Colonic mucosa (tissue), 4 donors: ENCODE measurements at places on chromosomes 7 and 10. TPM values are rescaled to one million over a fixed set of nuclear protein-coding genes. Genes with fewer than 3 reads are reported as not detected.
A peak's percentile ranks its signal among the peaks of the same experiment; 100 is the strongest.

HBP1 gene
- total RNA-seq, result 25.1 TPM

GNGT1 gene
- total RNA-seq, result not detected

ATRNL1 gene
- total RNA-seq, result 0.37 TPM

CYP3A7 gene
- total RNA-seq, result not detected

ZNF804B gene
- total RNA-seq, result not detected

ZNF398 gene
- 12.3 TPM for total RNA-seq

OR9A4 gene
- total RNA-seq, result not detected

OPTN gene
- 122 TPM for total RNA-seq

ZCWPW1 gene
- total RNA-seq, result 1.3 TPM

SLC16A12 gene
- 0.20 TPM for total RNA-seq

GRCh38 chr7:14806891-14807290, 95.7 kb downstream of the DGKB start:
- no peak overlapping the region for H3K27ac ChIP-seq
- no peaks in the 10 kb centered on the region for H3K36me3 ChIP-seq
- no peaks in the 10 kb centered on the region for H3K4me1 ChIP-seq

DNA sequence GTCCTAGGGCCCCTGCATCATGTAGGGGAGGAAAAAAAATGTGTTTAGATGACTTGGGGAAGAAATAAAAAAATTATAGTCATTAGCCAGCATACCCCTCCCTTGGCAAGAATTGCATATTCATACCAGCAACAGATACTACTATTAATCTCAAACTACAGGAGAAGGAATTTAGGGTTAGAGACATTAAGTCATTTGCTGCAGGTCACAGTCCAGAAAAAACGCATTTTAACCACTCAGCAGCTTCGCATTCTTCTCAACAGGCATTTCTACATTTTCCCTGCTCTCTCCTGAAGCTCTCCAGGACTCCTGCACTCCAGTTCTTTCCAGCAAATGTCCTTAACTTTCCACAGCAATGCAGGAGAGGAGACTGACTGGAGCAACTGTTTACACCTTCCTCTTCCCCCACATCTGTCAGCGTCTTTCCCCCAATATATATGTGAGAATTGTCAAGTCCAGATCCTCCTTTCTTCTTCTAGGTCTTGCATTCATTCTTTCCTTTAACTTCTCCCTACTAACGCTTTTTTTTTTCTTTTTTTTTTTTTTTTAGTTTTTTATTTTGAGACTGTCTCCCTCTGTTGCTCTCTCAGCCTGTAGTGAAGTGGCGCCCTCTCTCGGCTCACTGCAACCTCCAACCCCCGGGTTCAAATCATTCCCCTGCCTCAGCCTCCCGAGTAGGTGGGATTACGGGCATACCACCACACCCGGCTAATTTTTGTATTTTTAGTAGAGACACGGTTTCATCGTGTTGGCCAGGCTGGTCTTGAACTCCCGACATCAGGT, 35.6 kb downstream of the PRPS1L1 start:
- no peak overlapping the region for H3K4me3 ChIP-seq
- H3K27ac ChIP-seq, result no peak overlapping the region
- no peaks in the 10 kb centered on the region for H3K36me3 ChIP-seq
- no peaks in the 10 kb centered on the region for H3K27me3 ChIP-seq
- DNase-seq, result peak; percentile 53

DNA sequence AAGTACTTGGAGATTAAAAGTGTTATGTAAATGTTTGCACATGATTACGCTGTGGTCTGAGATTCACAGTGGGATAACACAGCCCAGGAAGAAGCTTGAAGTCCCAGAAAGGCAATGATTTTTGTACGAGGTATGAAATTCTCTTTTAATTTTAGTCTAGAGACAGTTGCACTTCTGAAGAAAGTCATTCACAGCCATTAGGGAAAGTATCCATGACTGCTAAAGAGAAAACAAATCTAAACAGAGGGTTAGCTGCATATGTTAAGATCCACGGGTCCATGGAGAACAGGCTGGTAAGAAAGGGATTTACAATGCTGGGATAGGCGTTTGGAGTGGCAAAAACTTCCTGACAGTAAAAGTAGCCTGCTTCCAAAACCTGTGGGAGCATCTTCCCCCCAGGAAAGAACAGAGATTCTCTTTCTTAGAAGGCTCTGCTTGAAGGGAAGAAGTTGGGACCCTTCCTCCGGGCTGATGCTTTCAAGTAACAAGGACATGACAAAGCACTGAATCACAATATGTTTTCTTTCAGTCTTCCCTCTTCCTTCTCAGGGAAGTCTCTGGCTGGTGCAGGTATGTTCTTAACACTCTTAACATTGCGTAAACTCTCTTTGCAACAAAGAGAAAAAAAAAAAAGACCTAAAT, 220.8 kb upstream of the CELF2 start:
- H3K4me1 ChIP-seq, result no peaks in the 10 kb centered on the region
- DNase-seq, result no peak

GRCh38 chr10:101889256-101890210, 45.9 kb upstream of the KCNIP2 start:
- no peaks in the 10 kb centered on the region for H3K27me3 ChIP-seq
- DNase-seq, result peak; percentile 77
- H3K36me3 ChIP-seq, result no peaks in the 10 kb centered on the region
- no peak overlapping the region for H3K27ac ChIP-seq
- no peak overlapping the region for H3K4me3 ChIP-seq
- H3K4me1 ChIP-seq, result no peaks in the 10 kb centered on the region

DNA sequence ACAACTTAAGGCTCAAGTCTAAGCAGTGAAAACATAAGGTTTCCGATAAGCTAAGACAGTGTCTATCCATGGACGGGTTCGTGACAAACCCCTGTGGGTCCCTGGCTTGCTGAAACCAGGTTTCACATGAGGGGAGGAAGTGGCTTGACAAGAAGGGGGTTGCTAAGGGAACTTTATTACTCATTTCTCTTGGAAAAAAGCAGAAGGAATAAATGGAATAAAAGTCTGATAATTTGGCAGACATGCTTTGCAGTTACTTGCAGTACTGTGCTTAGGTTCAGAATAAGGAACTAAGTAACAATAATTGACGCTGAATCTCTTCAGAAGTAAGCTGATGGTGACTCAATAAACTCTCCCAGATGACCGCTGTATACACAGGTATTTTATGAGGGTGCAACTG, 34.7 kb downstream of the RBM17 start:
- no peak overlapping the region for H3K4me3 ChIP-seq
- no peaks in the 10 kb centered on the region for H3K27me3 ChIP-seq
- no peaks in the 10 kb centered on the region for H3K4me1 ChIP-seq

DNA sequence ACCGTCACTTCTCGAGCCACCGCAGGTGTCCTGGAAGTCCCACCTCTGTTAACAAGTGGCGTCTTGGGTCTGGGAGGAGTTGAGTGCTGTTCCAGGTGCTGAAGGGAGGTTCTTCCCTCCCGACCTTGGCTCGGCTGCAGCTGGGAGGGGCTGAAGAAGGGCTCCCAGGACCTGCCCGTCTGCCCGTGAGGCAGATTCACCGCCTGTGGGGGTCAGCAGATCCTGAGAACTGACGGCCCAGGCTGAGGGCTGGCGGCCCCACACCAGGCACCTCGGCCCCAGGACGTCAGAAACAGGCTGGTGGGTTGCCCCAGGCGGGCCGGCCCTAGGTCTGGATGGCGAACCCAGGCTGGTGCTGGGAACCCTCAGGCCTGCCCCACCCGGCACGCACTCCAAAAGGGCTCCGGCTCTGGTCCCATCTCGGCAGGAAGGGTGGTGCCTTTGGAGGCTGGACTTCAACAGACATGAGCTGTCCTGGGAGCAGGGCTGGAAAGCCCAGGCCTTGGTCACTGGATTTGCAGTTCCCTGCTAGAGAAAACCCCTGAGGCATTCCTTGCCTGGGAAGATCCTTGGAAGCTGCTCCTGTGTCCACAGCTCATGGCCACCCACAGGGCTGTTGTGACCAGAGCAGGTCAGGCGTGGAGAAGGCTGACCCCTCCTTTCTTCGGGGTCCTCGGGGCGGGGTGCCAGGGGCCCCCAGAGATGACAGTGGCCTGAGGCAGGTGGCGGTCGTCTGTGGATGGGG, 42.6 kb upstream of the CFAP46 start:
- H3K4me1 ChIP-seq, result no peaks in the 10 kb centered on the region
- DNase-seq, result no peak
- H3K4me3 ChIP-seq, result no peak overlapping the region
- H3K36me3 ChIP-seq, result no peaks in the 10 kb centered on the region

DNA sequence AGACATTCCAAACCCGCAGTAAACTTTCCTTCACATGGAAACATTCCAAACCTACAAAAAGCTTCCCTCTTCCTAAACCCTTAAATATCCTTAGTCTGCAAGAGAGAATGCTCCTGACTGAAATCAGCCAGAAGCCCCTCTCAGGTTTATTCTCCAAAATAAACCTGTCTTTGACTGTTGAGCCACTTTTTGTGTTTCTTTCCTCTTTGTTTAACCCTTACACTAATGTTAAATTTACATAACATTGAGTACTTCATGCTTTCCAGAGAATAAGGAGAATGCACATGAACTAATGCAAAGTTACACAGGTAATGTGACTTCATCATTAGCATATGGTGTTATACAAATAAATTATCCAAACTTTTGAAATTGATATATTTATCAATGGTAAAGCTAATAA, 262.6 kb upstream of the PRKCQ start:
- H3K36me3 ChIP-seq, result no peaks in the 10 kb centered on the region
- no peaks in the 10 kb centered on the region for H3K4me1 ChIP-seq
- no peaks in the 10 kb centered on the region for H3K27me3 ChIP-seq
- H3K27ac ChIP-seq, result no peak overlapping the region
- DNase-seq, result no peak
- no peak overlapping the region for H3K4me3 ChIP-seq

- H3K36me3 ChIP-seq, result no peaks in the 10 kb centered on the region
- no peaks in the 10 kb centered on the region for H3K27me3 ChIP-seq
- no peak overlapping the region for H3K27ac ChIP-seq
- no peaks in the 10 kb centered on the region for H3K4me1 ChIP-seq
- H3K4me3 ChIP-seq, result no peak overlapping the region
- DNase-seq, result no peak
These were observed 51.5 kb downstream of the IMMP2L start for GRCh38 chr7:111510584-111511378.

DNA sequence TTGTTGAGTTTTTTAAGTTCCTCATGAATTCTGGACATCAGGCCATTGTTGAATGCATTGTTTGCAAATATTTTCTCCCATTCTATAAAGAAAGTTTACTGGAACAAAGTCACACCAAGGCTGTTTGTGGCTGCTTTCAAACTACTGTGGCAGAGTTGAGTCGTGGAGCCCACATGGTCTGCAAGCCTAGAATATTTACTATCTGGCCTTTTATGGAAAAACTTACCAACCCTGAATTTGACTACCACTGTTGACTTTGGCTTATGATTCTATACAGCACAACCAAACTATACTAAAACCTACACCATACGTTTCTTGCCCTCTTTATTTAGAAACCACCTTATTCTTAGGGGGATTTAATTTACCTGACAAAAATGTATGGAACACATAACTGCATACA, 239.1 kb downstream of the KCNMA1 start:
- H3K36me3 ChIP-seq, result no peaks in the 10 kb centered on the region
- no peak overlapping the region for H3K27ac ChIP-seq
- no peaks in the 10 kb centered on the region for H3K27me3 ChIP-seq
- no peak overlapping the region for H3K4me3 ChIP-seq

GRCh38 chr10:124971276-124971675, 29.4 kb downstream of the ZRANB1 start:
- H3K27ac ChIP-seq, result no peak overlapping the region
- no peaks in the 10 kb centered on the region for H3K27me3 ChIP-seq
- DNase-seq, result no peak
- peaks cover 8% of the 10 kb centered on the region for H3K36me3 ChIP-seq

GRCh38 chr7:30348083-30348560, 63.7 kb downstream of the ZNRF2 start:
- no peak for DNase-seq
- H3K4me1 ChIP-seq, result no peaks in the 10 kb centered on the region
- H3K27ac ChIP-seq, result peak overlapping the region; percentile 19
- no peak overlapping the region for H3K4me3 ChIP-seq

GRCh38 chr7:151684408-151685175, 164.9 kb upstream of the RHEB start:
- no peak for DNase-seq
- no peaks in the 10 kb centered on the region for H3K36me3 ChIP-seq
- H3K4me3 ChIP-seq, result no peak overlapping the region
- no peaks in the 10 kb centered on the region for H3K27me3 ChIP-seq
- H3K27ac ChIP-seq, result no peak overlapping the region
- H3K4me1 ChIP-seq, result no peaks in the 10 kb centered on the region

GRCh38 chr7:103462358-103462757, 16.4 kb upstream of the SLC26A5 start:
- H3K4me1 ChIP-seq, result no peaks in the 10 kb centered on the region
- DNase-seq, result no peak
- H3K27ac ChIP-seq, result no peak overlapping the region
- H3K27me3 ChIP-seq, result no peaks in the 10 kb centered on the region

DNA sequence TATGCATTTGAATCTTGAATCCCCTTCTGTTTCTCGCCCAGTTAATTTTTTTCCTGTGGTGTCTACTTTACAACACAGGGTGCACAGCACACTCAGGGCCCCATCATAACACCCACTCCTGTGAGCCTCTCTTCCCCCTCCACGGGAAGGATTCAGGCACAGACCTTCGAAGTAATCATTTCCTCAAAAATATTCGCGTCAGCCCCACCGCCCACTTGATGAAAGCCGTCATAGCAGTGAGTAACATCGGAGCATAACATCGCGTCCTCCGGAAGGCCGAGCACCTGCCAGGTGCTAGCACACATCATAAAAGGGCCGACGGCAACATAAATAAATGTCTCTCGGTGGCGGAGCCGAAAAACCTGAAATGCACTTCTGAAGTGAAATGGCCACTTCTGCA, 201.7 kb upstream of the ADARB2 start:
- DNase-seq, result no peak
- no peak overlapping the region for H3K4me3 ChIP-seq
- no peaks in the 10 kb centered on the region for H3K27me3 ChIP-seq
- H3K27ac ChIP-seq, result no peak overlapping the region

- no peaks in the 10 kb centered on the region for H3K4me1 ChIP-seq
- H3K27me3 ChIP-seq, result no peaks in the 10 kb centered on the region
- H3K27ac ChIP-seq, result no peak overlapping the region
- H3K4me3 ChIP-seq, result no peak overlapping the region
- H3K36me3 ChIP-seq, result no peaks in the 10 kb centered on the region
These were observed 43.4 kb upstream of the OPTN start for GRCh38 chr10:13056456-13057077.

GRCh38 chr7:33872870-33873269, 32.5 kb upstream of the BMPER start:
- H3K4me3 ChIP-seq, result no peak overlapping the region
- DNase-seq, result no peak
- no peaks in the 10 kb centered on the region for H3K27me3 ChIP-seq

- H3K4me3 ChIP-seq, result no peak overlapping the region
- DNase-seq, result no peak
- no peak overlapping the region for H3K27ac ChIP-seq
These were observed 229.7 kb upstream of the ETV1 start for GRCh38 chr7:14219125-14219524.

DNA sequence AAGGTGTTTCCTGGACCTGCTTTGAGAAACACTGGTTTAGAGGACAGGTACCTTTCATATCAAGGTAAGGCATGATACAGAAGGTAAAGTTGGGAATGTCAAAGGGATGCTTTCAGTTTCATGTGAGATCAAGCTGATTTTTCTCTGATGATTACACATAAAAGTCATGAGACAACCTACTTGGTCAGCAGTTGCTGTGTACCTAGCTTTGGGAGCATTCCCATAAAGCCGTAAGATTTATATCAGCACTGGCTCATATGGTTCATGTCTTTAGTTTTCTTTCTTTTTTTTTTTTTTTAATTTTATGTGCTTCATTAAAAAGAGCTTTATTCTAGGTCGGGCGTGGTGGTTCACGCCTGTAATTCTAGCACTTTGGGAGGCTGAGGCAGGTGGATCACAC, 265.3 kb upstream of the LRGUK start:
- H3K4me1 ChIP-seq, result no peaks in the 10 kb centered on the region
- H3K27ac ChIP-seq, result no peak overlapping the region
- no peaks in the 10 kb centered on the region for H3K36me3 ChIP-seq
- DNase-seq, result no peak
- no peaks in the 10 kb centered on the region for H3K27me3 ChIP-seq
